ENCODE measurements at places on chromosomes 16 and 17.

GRCh38 chr16:65515193-65515592, 393.3 kb upstream of the CDH11 start:
- no peak for DNase-seq

DNA sequence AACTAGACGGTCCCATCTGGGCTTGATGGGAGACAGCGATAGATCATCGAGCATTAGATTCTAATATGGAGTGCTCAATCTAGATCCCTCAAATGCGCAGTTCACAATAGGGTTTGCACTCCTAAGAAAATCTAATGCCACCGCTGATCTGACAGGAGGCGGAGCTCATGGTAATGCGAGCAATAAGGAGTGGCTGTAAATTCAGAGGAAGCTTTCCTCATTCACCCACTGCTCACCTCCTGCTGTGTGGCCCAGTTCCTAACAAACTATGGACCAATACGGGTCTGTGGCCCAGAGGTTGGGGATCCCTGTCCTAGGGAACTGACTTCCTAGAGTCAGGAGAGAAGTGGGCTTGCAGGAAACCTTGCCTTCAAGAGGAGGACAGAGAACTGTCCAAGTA, 25.2 kb upstream of the AMZ2 start:
- no peak for DNase-seq

GRCh38 chr17:71276079-71276478, 844.7 kb upstream of the SOX9 start:
- no peak for DNase-seq

DNA sequence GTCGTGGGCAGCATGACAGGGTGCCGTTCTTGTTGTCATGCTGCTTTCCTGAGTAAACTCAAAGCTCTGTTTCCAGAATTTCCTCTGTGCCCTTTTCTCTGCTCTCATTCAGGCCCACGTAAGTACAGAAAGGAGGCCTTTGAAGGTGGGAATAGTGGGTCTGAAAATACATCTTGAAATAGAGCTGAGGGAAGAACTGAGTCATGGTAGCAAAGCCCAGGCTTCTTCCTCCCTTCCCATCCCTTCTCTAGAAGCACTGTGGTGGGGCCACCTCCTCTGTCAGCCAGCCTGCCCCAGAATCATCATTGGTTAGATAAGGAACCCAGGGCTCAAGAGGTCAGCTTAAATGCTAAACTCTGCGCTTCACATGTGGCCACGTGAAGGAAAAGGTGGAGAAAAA, 9.4 kb downstream of the CTRL start:
- no peak for DNase-seq

DNA sequence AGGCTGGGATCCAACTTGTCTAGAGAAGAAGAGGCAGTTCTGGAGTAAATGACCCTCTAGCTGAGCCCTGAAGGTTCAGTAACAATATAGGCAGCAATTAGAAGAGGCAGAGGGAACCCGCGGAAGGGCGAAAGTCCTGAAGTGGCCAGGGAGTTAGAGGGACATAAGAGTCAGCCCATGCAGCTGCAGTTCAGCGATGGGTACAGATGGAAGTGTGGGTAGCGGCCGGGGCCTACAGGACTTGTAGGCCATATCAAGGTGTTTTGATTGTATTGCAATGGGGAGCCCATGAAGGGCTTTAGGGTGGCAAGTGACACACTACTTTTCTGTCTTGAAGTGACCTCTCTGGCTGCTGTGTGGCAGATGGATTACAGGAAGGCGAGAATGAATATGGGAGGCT, 3.0 kb downstream of the ELAC2 start:
- DNase-seq: no peak

GRCh38 chr17:1975573-1975972, 49.6 kb downstream of the RTN4RL1 start:
- no peak for DNase-seq

DNA sequence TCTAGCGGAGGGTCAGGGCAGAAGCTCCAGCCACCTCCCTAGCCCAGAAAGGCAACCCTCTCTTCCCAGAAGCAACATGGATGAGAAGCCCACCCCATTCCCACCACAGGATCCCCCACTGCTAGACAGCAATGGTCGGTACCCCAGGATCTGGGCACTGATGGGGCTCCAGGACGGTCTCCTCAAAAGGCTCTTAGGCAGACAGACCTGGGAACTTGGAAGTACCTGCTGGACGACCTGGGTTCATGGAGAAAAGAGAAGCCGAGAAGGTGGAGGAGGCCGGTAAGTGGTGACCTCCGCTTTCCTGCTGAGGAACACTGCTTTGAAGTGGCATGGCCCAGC, 96.6 kb downstream of the TBC1D16 start:
- DNase-seq: no peak

GRCh38 chr16:47004652-47005051, 31.2 kb upstream of the DNAJA2 start:
- DNase-seq: no peak

DNA sequence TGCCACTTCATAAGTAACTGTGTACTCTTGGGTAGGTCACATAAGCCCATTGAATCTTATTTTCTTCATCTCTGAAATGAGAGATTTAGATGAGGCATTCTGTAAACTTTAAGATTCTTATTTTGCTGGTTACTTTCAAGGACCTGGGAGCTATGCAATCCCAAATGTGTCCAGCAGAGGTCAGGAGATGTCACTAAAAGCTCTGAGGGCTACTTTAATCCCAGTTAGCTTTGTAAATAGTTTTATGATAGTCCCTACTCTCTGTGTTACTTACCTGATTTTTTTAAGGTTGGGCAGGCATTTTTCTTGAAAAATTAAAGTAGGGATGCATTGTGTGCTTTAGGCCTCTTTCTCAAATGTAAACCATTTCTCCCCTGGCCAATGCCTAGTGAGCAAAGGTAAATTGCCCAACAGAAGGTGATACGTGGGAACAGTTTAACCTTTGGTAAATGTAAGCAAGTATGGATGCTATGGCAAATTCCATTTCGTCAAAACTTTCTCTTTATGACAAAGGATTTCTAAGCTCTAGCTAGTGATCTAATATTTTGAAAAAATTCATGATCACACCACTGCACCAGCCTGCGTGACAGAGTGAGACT, 57.1 kb upstream of the WSB1 start:
- no peak for DNase-seq

DNA sequence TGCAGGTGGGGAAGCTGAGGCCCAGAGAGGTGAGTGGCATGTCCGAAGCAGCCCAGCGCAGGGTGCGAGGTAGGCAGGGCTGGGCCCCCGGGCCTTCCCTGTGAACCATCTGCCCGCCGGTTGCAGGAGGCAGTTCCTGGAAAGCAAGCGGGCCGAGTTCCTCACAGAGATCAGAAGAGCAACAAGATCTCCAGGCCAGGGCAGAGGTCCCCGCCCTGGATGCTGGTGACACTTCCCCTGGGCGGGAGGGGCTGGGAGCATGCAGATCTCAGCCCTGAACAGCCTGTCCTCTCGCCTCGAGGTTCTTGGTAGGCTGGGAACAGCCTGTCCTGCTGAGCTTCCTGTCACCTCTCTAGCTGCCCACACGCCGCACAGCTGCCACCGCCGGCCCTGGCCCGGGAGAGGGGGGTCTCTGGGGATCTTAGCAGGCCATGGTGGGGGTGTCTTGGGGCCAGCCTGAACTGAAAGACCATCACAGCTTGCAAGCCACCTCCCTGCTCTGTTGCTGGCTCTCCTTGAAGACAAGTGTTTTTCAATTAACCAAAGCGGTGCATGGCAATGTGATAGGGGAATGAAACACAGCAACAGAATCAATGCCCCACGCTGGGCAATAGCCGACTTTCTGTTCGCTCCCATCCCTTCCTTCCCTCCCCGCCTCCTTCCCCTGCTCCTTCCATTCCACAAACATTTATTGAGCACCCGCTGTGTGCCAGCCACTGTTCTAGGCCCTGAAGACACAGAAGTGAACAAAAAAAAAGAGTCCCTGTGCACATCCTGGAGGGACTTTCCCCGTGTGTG, 31.7 kb downstream of the SOCS1 start:
- peak; percentile 90 for DNase-seq

DNA sequence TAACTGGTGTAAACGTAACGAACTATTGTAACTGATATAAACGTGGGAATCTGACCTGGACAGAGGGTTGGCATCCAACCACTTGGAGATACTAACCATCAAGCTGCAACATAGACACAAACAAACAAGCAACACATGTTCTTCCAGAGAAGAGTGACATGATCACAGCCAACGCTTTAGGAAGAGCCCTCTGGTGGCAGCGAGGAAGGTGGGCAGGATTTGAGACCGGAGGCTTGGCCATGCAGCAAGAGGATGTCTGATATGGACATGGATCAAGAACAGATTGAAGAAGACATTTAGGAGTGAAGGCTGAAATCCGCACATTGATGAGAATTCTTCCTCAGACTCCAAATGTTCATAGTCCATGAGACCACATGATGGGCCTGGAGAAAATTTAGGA, 40.3 kb upstream of the TNRC6A start:
- DNase-seq: no peak

- DNase-seq: no peak
Measured at GRCh38 chr16:27273670-27274423, 5.3 kb upstream of the NSMCE1 start.

GRCh38 chr16:76574651-76575050, 297.4 kb downstream of the CNTNAP4 start:
- no peak for DNase-seq

DNA sequence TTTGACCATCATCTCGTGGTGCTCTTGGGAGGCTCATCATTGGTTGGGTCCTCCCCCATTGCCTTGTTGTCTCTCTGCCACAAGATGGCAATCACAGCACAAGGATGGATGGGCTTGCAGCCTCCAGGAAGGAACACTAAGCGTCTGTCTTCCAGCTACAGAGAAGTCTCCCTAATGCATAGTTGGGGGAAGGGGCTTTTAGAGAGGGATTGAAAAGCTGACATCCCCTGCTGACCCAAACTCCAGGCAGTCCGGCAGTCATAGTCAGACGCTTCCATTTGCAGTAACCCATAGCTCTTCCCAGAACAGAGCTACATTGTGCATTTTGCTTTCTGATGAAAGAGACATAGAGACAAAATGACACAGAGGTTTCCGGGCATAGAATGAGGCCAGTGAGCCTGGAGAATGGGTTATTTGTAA, 111.4 kb downstream of the UTP18 start:
- no peak for DNase-seq

DNA sequence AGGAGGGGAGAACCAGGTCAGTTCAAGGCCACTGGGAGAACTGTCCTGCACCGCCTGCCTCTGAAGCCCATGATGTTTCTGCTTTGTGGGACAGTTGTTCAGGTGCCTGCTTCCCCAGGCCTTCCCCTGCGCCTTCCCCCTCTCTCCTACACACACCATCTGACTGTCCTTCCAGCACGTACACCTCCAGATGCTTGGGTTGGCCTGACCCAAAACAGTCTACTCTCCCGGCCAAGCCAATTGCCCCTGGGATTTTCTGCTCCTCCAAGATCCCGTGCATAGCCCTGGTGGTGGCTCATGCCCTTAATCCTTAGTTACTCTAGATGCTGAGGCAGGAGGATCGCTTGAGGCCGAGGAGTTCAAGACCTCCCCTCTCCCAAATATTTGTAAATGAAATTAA, 684 bp upstream of the RSAD1 start:
- DNase-seq: no peak

- DNase-seq: no peak
Measured at GRCh38 chr16:50523710-50524109, 24.5 kb upstream of the NKD1 start.

GRCh38 chr16:29665294-29666077, 2.4 kb downstream of the SPN start:
- no peak for DNase-seq

DNA sequence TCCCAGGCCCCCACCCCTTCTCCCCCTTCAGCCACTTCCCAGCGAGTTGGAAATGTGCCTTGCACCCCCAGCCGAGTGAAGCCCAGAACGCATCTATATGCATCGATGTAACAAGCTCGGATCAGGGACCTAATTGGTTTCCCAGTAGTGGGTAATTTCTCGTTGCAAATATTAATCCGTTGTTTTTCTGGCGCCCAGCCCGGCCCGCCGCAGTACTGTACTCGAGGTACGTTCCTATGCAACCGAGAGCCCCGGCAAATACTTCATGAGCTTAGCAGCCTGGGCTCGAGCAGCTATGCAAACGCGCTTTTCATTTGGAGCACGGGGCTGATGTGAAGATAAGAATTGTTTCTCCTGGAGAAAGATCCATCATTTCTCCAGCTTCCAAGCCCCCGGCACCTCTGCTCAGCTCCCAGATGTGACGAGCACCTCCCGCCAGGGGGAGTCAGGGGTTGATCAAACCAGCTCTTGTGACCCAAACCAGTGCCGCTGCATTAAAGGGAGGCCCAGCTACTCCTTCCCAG, 229.8 kb downstream of the KATNIP start:
- DNase-seq: peak; percentile 53

- DNase-seq: no peak
Measured at GRCh38 chr17:71304498-71305158, 816.2 kb upstream of the SOX9 start.

- no peak for DNase-seq
Measured at GRCh38 chr17:50447870-50448595, 20.6 kb downstream of the CHAD start.

Data from Right ventricle myocardium superior (tissue), 1 donor.